GOT3 (cell line): ENCODE measurements at places on chromosomes 13 and 19.

DNA sequence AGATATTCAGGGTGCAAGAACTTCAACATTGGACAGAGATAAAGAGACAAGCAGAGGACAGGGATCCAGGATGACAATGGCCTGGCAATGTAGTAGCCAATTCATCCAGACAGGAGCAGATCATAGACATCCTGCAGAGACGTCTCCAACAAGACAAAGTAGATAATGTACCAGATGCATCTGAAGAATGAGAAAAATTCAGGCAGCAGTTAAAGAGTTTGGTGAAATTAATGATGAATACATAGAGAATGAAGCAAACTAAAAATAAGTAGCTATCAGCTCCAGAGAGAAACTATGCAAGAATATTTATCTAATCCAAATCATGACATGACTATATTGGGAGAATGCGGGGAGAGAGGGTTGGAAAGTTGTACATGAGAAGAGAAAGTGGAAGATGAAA is 278.4 kb upstream of the DACH1 start:
- no peak for DNase-seq

DNA sequence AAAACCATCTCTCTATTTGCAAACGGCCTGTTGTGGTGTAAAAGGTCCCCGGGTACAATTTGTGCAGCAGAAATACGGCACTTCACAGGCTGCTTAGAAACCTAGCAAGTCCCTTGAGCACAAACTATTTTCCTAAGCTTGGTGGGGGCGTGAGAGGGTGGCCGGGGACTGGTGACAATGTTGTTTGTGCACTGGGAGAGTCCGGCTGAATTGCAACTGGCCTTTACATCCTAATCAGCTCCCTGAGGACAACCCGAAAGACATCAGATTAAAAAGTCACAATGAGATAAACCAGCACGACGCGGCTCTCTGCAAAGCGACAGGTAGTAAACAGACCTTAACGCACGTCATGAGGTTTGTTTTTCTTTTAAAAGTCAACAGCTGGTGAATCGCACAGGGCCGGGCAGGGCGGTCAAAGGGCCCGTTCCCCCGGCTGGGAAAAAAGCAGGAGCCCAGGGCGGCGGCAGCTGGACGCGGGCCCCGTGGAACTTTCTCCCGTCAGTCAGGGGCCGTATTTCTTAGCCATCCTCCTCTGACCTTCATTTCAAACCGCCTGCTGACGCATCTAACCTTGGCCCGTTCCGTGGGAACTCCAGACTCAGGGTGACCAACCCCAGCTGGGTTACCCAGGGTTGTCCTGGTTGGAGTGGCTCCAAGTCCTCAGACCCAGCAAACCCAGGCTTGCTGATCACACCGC is 112.3 kb downstream of the GADD45B start:
- no peak for DNase-seq

DNA sequence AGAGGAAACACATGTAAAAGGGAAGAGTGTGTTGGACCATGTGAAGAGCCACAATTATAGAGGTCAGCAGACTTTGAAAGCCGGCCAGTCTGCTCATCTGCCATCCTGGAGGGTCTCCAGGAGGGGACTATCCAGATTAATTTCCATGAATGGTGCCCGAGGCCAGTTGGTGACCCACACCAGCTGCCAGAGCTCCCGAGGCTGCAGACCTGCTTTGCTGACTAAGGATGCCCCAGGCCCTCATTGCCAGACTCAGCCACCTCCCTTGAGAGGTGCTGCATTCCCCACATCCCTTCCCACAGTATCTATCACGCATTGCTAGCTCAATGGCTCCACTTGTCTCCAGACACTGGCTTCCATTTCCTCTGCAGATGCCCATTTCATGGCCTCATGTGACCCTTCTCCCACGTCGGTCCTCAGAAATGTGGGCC is 110.3 kb downstream of the NALCN start:
- no peak for DNase-seq

DNA sequence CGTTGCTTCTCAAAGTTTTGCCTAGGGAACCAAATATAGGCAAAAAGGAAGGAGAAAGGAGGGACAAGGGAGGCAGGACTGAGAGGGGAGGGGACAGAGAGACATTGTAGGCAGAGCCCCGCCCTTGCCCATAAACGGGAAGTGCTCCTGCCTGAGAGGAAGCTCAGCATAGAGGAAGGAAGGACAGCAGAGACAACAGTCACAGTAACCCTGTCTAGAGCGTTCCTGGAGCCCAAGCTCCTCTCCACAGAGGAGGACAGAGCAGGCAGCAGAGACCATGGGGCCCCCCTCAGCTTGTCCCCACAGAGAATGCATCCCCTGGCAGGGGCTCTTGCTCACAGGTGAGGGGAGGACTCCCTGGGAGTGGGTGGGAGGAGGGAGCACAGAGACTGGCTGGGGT is at the start of gene CEACAM21:
CEACAM21 (plus strand) TSS at position 169 of the 400 bp plus-strand sequence; CDS start at position 278, 109 bp downstream.
- DNase-seq = no peak

- peak; percentile 40 for DNase-seq
Observed at GRCh38 chr19:48332662-48333466, 7.5 kb downstream of the EMP3 start.

DNA sequence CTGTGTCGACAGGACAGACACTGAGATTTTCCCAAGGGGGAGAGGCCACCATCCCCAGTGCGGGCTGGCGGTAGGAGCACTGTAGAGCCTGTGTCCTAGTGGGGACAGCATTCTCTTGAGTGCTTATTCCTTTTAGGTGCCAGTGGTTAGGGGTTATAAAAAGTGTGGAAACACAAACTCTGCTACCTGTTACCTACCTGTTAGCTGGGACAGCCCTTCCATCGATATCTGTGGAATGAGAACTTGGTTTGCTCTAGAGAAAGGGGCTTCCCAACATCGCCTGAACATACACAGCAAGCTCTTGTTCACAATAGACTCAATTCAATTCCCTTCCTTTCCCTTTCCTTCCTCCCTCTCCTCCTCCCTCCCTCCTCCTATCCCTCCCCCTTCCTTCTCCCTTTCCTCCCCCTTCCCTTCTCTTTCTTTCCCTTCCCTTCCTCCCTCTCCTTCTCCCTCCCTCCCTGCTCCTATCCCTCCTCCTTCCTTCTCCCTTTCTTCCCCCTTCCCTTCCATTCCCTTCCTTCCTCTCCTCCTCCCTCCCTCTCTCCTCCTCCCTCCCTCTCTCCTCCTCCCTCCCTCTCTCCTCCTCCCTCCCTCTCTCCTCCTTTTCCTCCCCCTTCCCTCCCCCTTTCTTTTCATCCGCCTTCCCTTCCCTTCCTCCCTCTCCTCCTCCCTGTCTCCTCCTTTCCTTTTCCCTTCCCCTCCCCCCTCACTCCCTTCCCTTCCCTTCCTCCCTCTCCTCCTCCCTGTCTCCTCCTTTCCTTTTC is 188.5 kb downstream of the URI1 start:
- no peak for DNase-seq

DNA sequence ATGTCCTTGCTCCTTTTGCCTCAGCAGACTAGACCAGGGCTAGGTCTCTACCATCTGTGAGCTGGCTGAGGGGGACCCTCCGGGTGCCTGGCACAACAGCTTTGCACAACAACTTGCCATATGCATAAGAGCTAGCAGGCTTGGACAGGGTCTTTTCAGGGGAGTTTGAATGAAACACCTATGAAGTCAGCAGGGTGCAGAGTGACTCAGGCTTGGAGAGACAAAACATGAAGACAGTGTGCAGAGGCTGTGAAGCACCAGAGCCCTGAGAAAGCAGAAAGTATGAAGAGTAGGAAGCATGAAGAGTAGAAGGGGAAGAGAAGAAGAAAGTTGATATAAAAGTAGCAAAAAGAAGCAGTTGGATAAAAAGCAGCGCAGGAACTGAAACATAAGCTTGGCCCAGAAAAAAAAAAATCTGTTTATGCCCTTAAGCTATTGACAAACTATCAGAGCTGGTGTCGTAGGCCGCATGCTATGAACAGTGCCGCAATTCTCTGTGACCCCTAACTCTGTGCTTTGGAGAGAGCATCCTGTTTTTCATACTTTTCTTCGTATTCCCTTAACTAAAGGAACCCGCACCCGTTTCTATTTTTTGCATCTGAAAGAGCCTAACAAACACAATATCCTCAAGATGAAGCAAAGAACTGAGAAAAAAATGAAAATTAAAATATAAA is 52.7 kb upstream of the FAM216B start:
- no peak for DNase-seq

- no peak for DNase-seq
Observed at GRCh38 chr19:3275583-3276340, 51.3 kb downstream of the CELF5 start.

DNA sequence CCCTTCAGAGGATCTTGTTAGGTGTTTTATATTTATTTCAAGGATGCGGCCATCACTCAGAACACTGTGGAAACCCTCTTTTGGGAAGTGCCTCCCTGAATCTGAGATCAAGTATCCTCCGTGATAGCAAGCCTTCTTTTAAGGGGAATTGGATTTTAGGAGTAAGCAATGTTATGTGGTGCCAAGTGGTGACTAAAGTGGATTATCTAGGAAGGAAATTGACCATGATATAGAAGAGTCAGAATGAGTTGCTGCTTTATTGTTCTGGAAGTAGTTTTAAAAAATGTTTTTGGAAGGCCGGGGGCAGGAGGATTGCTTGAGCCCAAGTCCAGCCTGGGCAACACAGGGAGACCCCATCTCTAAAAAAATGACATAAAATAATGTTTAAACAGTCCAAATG is 6.7 kb downstream of the ERCC5 start:
- no peak for DNase-seq

DNA sequence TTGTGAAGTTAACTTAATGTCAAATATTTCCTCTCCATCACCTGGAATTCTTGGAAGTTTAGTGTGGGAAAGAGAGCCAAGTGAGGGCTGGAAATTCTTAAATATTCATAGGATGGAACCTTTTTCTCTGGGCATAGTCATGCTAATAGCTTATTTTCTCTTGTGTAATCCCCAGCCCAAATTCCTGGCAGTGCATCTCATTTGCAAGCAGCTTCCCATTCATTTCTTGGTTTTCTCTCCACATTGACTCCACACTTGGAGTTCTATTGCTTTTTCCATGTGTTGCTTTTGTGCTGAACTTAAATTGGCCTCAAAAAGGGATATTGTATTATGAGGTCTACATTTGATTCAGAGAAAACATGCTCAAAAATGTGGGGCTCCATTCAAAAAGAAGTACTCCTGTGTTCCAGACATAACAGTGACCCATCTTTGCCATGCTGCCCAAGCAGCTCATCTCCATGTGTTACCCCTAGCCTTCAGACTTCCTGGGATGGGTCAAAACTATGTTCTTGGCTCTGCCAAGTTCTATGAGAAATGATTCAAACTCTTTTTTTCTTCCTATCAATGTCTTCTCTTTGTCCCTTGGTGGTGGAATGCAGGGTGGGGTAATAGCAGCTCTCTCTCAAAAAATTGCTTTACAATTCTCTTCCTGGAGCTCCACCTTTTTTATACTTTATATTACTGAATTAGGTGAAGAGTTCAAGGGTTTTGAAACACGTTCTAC is 2471.5 kb downstream of the PCDH9 start:
- no peak for DNase-seq

GRCh38 chr13:43305416-43305815 is 282.0 kb downstream of the DNAJC15 start:
- DNase-seq = no peak

DNA sequence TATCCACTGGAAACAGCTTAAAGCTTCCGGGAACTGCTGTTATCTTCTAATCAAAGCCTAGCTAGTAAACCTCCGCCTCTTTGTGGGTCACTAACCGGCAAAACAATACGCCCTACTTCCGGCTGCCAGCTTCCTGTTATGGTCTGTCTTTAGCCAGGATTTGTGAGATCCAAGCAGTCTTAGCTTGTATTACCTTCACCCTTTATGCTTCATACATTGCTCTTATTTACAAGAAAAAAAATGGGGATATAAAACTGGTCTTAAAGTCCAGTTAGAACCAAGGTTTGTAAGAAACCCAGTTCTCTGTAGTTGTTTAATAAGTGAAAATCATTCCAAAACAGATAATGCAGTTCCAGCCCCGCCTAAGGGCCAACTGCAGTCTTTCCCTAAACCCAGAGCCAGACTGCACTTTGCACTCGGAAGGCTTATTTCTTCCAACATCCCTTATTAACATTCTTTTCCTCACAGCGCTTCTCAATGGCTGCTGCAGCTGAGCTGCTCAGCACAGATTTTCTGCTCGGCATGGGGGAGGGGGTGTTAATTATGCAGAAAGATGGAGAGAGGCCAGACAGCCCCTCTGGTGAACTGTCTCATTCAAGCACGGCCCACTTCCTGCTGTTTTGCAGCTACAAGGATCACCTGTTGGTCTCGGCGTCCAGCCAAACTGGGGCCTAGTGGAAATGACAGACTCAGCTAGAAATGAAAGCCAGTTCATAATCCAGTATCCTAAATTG is 368.4 kb downstream of the KLF12 start:
- DNase-seq = no peak

DNA sequence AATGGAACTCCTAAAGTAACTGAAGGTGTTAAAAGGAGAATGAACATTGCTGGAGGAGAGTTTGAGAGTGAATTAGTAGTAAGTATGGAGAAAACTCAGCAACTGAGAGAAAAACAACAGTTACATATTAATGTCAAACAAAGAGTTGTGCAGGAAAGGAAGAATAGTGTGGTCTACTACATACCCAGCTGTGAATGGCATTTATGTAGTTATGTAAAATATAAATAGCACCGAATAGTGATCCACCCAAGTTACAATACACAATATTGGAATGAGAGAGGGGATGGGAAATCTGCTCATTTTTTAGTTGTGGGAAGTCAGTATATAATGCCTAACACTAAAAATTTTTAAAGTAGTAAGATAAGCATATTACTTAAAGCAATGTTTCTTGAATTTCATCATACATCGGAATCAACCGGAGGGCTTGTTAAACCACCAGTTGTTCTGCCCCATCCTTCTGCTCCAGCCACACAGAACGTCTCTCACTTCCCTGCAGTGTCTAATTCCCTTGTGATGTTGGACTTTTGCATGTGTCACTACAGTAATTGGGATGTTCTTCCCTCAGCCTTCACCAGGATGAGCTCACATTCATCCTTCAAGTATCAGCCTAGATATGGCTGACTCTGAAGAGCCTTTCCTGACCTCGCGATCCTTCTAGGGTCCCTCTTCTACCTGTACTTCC is 11.5 kb downstream of the CCDC70 start:
- DNase-seq = no peak

- DNase-seq = no peak
Observed at GRCh38 chr19:7516878-7517277, 975 bp downstream of the ZNF358 start.

DNA sequence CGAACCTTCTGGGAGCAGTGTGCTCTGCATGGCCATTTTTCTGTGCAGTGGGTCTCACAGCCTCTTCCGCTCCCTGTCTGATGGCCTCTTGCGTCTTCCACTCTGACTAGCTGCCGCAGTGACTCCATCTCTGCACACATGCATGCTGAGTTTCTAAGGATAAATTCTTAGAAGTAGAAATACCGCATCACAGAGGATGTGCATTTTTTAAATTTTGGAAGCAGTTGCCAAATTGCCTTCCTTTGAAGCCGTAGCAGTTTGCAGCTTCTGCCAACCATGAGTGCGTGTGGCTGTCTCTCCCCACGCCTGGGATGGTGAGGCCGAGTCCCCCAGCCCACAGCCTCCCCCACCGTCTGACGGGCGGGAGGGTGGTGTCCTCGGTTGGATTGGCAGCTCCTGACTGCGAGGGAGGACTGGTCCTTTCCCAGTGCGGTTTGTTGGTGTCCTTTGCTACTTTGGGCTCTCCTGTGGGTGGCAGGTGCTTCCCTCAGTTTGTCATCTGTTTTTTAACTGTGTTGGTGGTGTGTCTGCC is 9.8 kb downstream of the FZR1 start:
- DNase-seq = no peak

- no peak for DNase-seq
Observed at GRCh38 chr13:32252812-32253438, 62.2 kb downstream of the ZAR1L start.

- DNase-seq = no peak
Observed at GRCh38 chr19:11337080-11337479, 2.4 kb downstream of the RAB3D start.

GRCh38 chr19:2198317-2198716 is 34.6 kb downstream of the DOT1L start:
- no peak for DNase-seq
